ENCODE measurements at places on chromosomes 16 and 17. TPM values are rescaled to one million over a fixed set of nuclear protein-coding genes. Genes with fewer than 3 reads are reported as not detected.
A peak's percentile ranks its signal among the peaks of the same experiment; 100 is the strongest.

- H3K27ac ChIP-seq = no peak overlapping the region
- no peaks in the 10 kb centered on the region for H3K4me1 ChIP-seq
- H3K4me3 ChIP-seq = no peak overlapping the region
- H3K36me3 ChIP-seq = peaks cover 12% of the 10 kb centered on the region
These were observed 12.8 kb upstream of the DUS1L start for GRCh38 chr17:82078433-82078832.

GRCh38 chr17:6704470-6705052, 8.6 kb downstream of the SLC13A5 start:
- no peaks in the 10 kb centered on the region for H3K27me3 ChIP-seq
- no peak overlapping the region for H3K27ac ChIP-seq
- no peak for DNase-seq
- no peaks in the 10 kb centered on the region for H3K36me3 ChIP-seq

DNA sequence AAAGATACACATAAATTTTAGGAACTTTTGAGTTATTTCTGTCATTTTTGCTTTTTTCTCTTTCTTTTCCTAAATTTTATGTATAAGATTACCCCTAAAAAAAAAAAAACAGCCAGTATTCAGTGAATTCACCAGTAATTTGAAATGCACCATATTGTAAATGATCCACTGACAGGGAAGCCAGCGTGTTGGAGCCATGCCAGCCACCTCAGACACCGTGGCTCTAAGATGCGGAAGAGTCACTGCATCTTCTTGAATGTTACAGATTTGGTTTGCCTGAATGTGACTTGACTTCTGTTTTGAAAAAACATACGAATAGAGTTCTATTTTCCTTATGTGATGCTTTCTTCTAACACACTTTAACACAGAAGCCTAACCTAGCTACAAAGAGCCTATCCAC, 37.4 kb downstream of the CLUAP1 start:
- peak overlapping the region; percentile 10 for H3K27ac ChIP-seq
- DNase-seq = no peak
- H3K27me3 ChIP-seq = no peaks in the 10 kb centered on the region
- no peak overlapping the region for H3K4me3 ChIP-seq

- no peaks in the 10 kb centered on the region for H3K36me3 ChIP-seq
- no peak for DNase-seq
- H3K27me3 ChIP-seq = no peaks in the 10 kb centered on the region
- H3K4me1 ChIP-seq = no peaks in the 10 kb centered on the region
- H3K27ac ChIP-seq = no peak overlapping the region
- no peak overlapping the region for H3K4me3 ChIP-seq
These were observed 111.8 kb downstream of the IRX3 start for GRCh38 chr16:54174750-54175149.

DNA sequence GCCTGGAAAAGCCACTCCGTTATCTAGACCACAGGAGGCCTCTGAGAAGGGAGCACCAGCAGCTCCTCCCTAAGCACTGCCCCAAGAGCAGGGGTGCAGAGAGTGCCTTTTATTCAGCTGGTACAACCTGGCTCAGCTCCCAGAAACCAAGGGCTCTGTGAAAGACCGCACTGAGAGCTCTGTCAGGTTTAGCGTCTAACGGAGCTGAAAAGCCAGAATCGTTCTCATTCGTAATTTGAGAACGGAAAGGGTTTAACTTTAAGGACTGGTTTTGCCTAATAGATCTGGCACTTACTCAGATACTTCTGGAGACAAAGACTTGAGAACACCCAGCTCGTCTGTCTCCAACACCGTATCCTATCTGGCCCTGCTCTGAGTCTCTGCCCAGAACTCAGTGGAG, 13.5 kb downstream of the MPG start:
- H3K27me3 ChIP-seq = no peaks in the 10 kb centered on the region
- no peak for DNase-seq
- H3K4me1 ChIP-seq = no peaks in the 10 kb centered on the region
- no peak overlapping the region for H3K27ac ChIP-seq
- H3K4me3 ChIP-seq = no peak overlapping the region
- peaks cover 2% of the 10 kb centered on the region for H3K36me3 ChIP-seq

DNA sequence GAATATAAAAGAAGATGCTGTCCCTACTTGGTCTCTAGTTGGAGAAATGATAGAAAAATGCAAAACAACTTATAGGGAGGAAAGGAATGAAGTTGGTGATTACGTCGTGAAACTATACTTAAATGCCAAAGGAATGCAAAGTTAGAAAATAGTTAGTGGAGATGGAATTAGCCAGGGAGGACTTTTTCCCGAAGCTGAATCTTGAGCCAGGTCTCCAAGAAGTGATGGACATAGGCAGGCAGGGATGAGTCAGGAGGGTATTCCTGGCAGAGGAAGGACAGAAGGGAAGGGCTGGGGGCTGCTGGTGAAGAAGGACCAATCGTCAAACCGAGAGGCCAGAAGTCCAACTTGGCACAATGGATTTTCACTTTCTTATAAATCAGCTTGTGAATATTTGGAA, 1.8 kb downstream of the SNTB2 start:
- H3K27ac ChIP-seq = no peak overlapping the region
- peaks cover 2% of the 10 kb centered on the region for H3K4me1 ChIP-seq
- H3K27me3 ChIP-seq = no peaks in the 10 kb centered on the region
- no peaks in the 10 kb centered on the region for H3K36me3 ChIP-seq
- peak overlapping the region; percentile 58 for H3K4me3 ChIP-seq
- no peak for DNase-seq

DNA sequence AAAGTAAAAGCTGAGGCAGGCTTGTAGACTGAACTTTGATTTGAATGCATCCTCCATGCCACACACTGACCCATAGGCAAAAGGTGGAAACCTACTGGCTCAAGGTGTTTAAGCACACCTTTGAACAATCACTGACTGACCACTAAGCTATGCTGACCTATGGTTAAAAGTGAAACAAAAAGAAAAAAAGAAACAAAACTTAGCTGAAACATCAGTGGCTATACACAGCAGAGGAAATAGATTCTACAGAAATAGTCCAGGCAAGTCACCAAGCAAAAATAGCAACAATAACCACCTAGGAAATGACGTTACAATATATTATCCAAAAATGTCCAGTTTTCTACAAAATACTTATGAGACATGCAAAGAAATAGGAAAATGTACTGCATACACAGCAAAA, 60.2 kb downstream of the RPGRIP1L start:
- no peaks in the 10 kb centered on the region for H3K4me1 ChIP-seq
- no peaks in the 10 kb centered on the region for H3K27me3 ChIP-seq
- no peak overlapping the region for H3K27ac ChIP-seq
- DNase-seq = no peak
- H3K4me3 ChIP-seq = no peak overlapping the region
- H3K36me3 ChIP-seq = no peaks in the 10 kb centered on the region

DNA sequence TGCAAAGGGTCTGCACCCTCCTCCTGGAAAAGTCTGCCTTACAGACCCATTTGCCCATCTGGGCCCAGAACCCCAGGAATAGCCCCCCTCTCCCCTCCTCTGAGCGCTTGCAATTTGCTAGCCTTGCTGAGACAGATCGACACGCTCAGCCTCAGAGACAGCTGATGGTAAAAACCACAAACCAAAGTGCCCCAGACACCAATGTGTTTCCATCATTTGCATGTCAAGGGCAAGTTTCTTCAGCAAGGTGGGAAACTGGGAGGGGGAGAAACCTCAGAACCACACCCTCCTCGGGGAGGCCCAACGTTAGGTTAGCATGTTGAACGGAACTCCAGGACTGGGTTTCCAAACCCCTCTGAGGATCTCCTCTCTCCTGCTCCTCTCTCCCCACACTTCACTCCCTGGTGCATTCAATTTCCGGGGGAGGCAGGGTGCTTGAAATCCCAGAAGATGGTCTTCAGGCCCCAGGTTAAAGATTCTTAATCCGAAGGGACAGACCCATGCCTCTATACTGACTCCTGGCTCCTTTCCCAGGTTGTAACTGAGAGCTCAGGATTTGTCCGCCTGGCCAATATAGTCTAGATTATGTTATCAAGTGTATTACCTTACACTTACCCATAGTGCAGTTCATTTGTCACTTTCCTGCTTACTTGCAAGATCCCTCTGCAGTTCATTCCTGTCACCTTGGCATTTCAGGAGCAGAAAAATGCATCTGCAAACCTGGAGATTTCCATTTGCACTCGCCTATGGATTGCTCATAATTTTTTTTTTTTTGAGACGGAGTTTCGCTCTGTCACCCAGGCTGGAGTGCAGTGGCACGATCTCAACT, 1.3 kb upstream of the CUEDC1 start:
- no peak for DNase-seq
- no peak overlapping the region for H3K27ac ChIP-seq
- no peak overlapping the region for H3K4me3 ChIP-seq
- no peaks in the 10 kb centered on the region for H3K36me3 ChIP-seq
- H3K4me1 ChIP-seq = no peaks in the 10 kb centered on the region

DNA sequence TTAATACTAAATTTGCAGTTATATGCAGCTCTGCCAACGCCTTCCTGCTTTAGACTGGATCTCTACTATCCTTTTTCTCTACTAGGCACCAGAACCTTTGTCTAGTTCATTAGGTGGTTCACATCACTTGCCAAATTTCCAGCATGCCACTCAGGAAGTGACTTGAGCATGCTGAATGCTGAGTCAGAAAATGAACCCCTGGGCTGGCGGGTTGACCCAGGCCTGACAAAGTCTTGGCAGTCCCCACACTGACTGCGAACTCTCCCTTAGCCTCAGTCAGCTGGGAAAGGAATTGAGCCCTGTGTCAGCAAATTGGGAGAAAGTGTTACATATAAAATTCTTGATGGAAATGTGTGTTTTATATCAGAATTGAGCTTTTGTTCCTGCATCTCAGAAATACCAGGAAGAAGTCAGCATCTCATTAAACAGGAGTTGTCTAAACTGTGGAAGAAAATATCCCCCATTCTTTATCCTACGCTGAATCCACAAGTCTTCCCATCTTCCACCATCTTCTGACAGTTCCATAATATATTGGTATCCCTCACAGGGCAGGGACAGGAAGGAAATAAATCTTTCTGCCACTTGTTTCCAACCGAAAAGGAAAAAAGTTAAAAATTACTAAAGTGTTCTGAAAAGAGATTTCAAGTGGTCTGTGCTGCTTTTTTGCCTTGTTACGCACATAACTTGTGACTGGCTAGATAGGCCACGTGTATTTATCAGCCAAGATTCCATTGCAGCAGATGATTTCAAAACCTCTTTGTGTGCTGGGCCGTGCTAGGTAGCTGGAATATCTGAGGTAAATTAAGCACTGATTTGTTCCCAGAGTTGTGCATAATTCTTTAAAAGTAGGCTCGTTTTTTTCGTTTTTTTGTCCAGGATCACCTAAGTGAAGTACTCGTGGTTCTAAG, 16.7 kb upstream of the SLC12A3 start:
- peak; percentile 86 for DNase-seq
- no peak overlapping the region for H3K4me3 ChIP-seq
- H3K27ac ChIP-seq = no peak overlapping the region
- no peaks in the 10 kb centered on the region for H3K27me3 ChIP-seq
- no peaks in the 10 kb centered on the region for H3K4me1 ChIP-seq

- no peak overlapping the region for H3K27ac ChIP-seq
- no peak overlapping the region for H3K4me3 ChIP-seq
- no peaks in the 10 kb centered on the region for H3K27me3 ChIP-seq
- H3K4me1 ChIP-seq = no peaks in the 10 kb centered on the region
- no peaks in the 10 kb centered on the region for H3K36me3 ChIP-seq
- DNase-seq = no peak
These were observed 21.5 kb upstream of the C1QL1 start for GRCh38 chr17:44989552-44990138.

GRCh38 chr17:42669977-42670788, 6.6 kb downstream of the PLEKHH3 start:
- H3K27me3 ChIP-seq = no peaks in the 10 kb centered on the region
- H3K4me3 ChIP-seq = no peak overlapping the region
- H3K27ac ChIP-seq = no peak overlapping the region

GRCh38 chr17:59616253-59616920, 3.3 kb upstream of the CLTC start:
- no peaks in the 10 kb centered on the region for H3K4me1 ChIP-seq
- no peak for DNase-seq
- no peaks in the 10 kb centered on the region for H3K36me3 ChIP-seq
- H3K4me3 ChIP-seq = no peak overlapping the region

Gene NQO1
- total RNA-seq = 52.5 TPM

Gene MFAP4
- 271 TPM for total RNA-seq

DNA sequence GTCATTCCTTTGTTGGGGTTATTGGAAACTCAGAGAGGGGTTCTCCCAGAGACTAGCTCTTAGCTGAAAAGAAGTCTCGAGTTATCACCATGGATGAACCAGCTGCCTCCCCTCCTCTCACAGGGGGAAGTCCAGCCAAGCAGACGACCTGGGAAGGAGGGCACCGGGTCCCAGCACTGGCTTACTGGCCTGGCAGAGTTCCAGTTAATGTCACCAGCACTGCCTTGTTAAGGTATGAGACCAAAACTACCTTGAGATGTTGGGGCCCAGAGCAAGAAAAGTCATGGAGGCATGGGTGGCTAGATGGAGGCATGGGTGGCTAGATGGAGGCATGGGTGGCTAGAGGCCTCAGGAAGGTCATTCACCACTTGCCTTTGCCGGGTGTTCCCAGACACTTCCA, 72.4 kb downstream of the WIPI1 start:
- no peaks in the 10 kb centered on the region for H3K27me3 ChIP-seq
- H3K4me3 ChIP-seq = no peak overlapping the region
- no peaks in the 10 kb centered on the region for H3K4me1 ChIP-seq
- H3K27ac ChIP-seq = no peak overlapping the region
- DNase-seq = no peak

Gene GFAP
- total RNA-seq = 17.6 TPM

Gene CORO1A
- total RNA-seq = 38.4 TPM

GRCh38 chr16:66713076-66713475, 16.5 kb upstream of the CMTM4 start:
- no peak overlapping the region for H3K27ac ChIP-seq
- H3K4me1 ChIP-seq = no peaks in the 10 kb centered on the region
- H3K27me3 ChIP-seq = no peaks in the 10 kb centered on the region
- no peak for DNase-seq
- H3K36me3 ChIP-seq = no peaks in the 10 kb centered on the region

GRCh38 chr16:450785-451512, 25.5 kb downstream of the RAB11FIP3 start:
- no peak overlapping the region for H3K27ac ChIP-seq
- H3K4me1 ChIP-seq = no peaks in the 10 kb centered on the region
- no peaks in the 10 kb centered on the region for H3K27me3 ChIP-seq

DNA sequence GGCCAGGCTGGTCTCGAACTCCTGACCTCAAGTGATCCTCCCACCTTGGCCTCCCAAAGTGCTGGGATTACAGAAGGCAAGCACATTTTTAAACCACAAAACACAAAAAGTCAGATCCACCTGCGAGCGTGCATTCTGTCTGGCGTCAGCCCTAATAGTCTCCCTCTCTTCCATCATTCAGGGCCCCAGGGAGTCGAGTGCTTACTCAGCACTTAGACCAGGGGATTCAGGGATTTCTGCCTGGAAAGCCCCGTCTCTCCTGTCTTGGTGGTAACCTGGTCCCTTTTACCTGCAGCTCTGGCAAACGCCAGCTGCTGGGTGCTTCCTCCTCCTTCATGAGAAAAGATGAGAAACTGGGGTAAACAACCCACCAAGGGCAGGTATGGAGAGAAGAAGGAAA, 443.1 kb downstream of the SOX9 start:
- no peak overlapping the region for H3K27ac ChIP-seq
- H3K27me3 ChIP-seq = no peaks in the 10 kb centered on the region
- no peaks in the 10 kb centered on the region for H3K4me1 ChIP-seq

Gene SRL
- 3.2 TPM for total RNA-seq

Gene KRTAP17-1
- total RNA-seq = not detected
